Activated CD4-positive, alpha-beta T cell treated with anti-CD3 and anti-CD28 coated beads, Interleukin-2, amount 10 ng/mL, durations not matched to agents 7 days and 5 days (primary cell): ENCODE measurements at places on chromosomes 7 and 10. TPM values are rescaled to one million over a fixed set of nuclear protein-coding genes. Genes with fewer than 3 reads are reported as not detected.

The NPY4R2 gene
- total RNA-seq: not detected

The PAPOLB gene
- total RNA-seq: 0.05 TPM

The TMEM213 gene
- total RNA-seq: not detected

The UCMA gene
- not detected for total RNA-seq

The CYP2E1 gene
- total RNA-seq: 0.79 TPM

The INSYN2A gene
- total RNA-seq: not detected

The EBLN1 gene
- total RNA-seq: not detected

The VPS37D gene
- not detected for total RNA-seq

The CEP55 gene
- total RNA-seq: 92.3 TPM

The UTF1 gene
- not detected for total RNA-seq

The FAM25G gene
- not detected for total RNA-seq

The CAMK2B gene
- not detected for total RNA-seq

The TDRD1 gene
- total RNA-seq: 0.10 TPM

The CCDC172 gene
- not detected for total RNA-seq

The GNAT3 gene
- total RNA-seq: not detected

The SEMA4G gene
- 1.1 TPM for total RNA-seq

The CELF2 gene
- total RNA-seq: 165 TPM

The INHBA gene
- not detected for total RNA-seq

The ZWINT gene
- 102 TPM for total RNA-seq

The PITX3 gene
- total RNA-seq: not detected

The CALHM3 gene
- 0.17 TPM for total RNA-seq

The ORAI2 gene
- 63.7 TPM for total RNA-seq

The MACC1 gene
- total RNA-seq: 0.06 TPM

The IDI2 gene
- total RNA-seq: not detected

The VSTM4 gene
- 0.12 TPM for total RNA-seq

The LRWD1 gene
- 18.2 TPM for total RNA-seq

The SLC25A13 gene
- total RNA-seq: 8.8 TPM

The KIF11 gene
- 89.8 TPM for total RNA-seq
